ENCODE measurements at places on chromosomes 11 and 22.

DNA sequence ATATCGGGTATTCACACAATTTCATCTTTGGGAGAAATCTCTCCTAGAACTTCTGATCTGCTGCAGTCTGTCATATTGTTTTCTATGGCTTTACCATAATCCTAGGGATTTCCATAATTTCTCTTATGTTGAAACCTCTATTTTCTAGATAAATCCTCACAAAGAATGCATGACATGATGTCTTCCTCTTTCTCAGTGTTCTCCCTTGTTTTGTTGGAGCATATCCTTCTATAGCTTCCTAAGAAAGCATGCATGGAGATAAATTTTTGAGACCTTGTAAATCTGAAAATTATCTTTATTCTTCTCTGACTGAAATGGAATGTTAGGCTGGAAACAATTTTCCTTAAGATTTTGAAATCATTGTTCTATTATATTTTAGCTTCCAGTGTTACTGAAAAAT is 115.5 kb downstream of the WNT11 start:
- no peak for DNase-seq

GRCh38 chr11:7548659-7549274 is 35.0 kb downstream of the PPFIBP2 start:
- DNase-seq = no peak

DNA sequence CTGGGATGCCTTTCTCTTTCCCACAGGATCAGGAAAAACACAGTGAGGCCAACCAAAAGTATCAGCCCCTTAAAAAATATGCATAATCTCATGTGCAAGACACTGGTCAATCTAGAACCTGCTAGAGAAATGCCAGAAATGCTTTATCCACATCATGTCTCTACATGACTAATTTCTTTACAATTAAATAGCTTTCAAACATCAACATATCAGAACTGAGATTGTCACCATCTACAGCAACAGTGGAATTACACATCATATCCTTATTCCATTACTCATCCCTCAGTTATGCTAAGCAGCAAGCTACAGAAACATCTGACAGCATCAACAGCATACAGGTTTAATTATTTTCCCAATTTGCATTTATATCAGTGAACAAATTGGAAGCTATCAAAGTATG is 78.8 kb downstream of the DDIAS start:
- no peak for DNase-seq

GRCh38 chr22:49880281-49880680 is 26.6 kb downstream of the ZBED4 start:
- DNase-seq = no peak

DNA sequence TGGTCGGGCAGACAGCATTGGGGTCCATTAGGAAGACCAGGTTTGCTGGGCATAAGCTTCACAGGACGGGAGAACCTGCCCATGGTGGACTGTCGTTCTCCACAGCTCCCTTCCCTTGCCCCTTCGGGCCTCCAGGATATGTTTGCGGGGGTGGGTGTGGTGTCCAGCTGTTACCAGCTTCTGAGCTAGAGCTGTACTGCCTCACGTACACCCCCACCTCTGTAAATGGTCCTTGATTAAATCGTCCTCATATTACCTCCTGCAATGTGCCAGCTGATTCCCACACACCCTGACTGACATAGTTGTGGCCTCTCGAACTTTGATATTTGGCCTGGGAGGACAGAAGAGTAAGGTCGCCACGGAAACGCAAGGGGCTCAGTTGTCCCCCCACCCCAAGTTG is 16.2 kb upstream of the BCR start:
- no peak for DNase-seq
